T-cell (primary cell): ENCODE measurements at places on chromosomes 5 and 9. TPM values are rescaled to one million over a fixed set of nuclear protein-coding genes. Genes with fewer than 3 reads are reported as not detected.

Gene ZMYND19
- 42.0 TPM for total RNA-seq

Gene PTGES
- total RNA-seq = not detected

Gene WASHC1
- 26.6 TPM for total RNA-seq

Gene SLC6A7
- not detected for total RNA-seq

Gene ABCA1
- 4.4 TPM for total RNA-seq

Gene F2RL2
- 0.09 TPM for total RNA-seq

Gene DND1
- 6.4 TPM for total RNA-seq

Gene SHISAL2B
- total RNA-seq = not detected

Gene MLANA
- total RNA-seq = not detected

Gene TICAM2
- 0.51 TPM for total RNA-seq

Gene CARTPT
- not detected for total RNA-seq

Gene PKN3
- 3.7 TPM for total RNA-seq

Gene CARD6
- 1.3 TPM for total RNA-seq

Gene NMUR2
- not detected for total RNA-seq

Gene BARHL1
- not detected for total RNA-seq

Gene PRLR
- not detected for total RNA-seq

Gene GLRA1
- not detected for total RNA-seq

Gene GM2A
- 11.5 TPM for total RNA-seq

Gene JAKMIP2
- total RNA-seq = 2.5 TPM

Gene PIP5KL1
- total RNA-seq = 2.6 TPM

Gene PLGRKT
- 20.5 TPM for total RNA-seq
